ENCODE measurements at places on chromosomes 7 and 10.

- no peak for DNase-seq
Measured at GRCh38 chr10:2701802-2702201, 365.5 kb upstream of the PFKP start.

GRCh38 chr7:81527651-81528050 is 242.2 kb downstream of the HGF start:
- no peak for DNase-seq

DNA sequence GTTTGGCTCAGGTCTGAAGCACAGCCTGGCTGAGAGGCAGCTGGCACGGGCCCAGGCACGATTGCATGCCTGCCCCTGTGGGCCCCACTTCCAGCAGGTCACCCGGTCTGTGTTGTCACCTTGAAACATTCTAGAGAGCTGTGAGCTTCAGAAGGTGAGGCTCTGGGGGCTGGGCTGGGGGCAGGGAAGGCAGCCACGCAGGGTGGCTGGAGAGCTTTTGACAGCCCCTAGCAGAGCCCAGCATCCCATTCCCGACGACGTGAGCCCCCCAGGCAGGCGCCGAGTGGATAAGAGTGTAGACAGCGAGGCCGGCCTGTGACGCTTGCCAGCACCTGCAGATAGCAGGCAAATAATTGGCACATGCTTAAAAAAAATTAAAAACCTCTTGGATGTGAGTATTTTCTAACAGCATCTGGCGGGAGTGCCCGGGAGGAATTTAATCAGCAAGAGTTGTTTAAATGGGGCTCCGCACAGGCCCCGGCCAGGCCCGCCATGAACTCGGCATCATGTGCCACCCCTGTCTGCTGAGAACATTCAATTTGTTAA is 212.0 kb upstream of the TBX20 start:
- DNase-seq, result no peak

GRCh38 chr7:25908154-25908949 is 243.6 kb upstream of the NFE2L3 start:
- no peak for DNase-seq

GRCh38 chr10:108556186-108556585 is 1367.1 kb downstream of the XPNPEP1 start:
- no peak for DNase-seq
